DMS79 (cell line): ENCODE measurements at places on chromosomes 4 and X.

GRCh38 chr4:136768925-136769275, 763.4 kb downstream of the PCDH18 start:
- no peak for DNase-seq

GRCh38 chrX:86154553-86154952, 6.3 kb downstream of the DACH2 start:
- DNase-seq = no peak

- no peak for DNase-seq
Observed at GRCh38 chr4:184845367-184846021, 19.7 kb upstream of the ACSL1 start.

DNA sequence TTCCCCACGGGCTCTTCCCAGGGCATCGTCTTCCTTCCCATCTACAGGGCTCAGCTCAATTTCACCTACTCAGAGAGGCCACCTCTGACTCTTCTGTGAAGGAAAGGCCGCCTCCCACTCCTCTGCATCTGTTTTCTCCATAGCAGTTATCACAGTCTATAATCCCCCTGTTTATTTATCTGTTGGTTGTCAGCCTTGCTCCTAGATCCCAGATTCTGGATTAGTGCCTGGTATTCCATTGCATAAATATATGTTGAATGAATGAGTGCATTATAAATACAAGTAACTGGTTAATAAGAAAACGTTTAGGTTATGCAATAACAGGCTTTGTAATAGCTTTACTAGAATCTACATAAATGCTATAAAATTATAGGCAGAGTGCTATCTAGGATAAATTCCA, 52.9 kb downstream of the NSG1 start:
- no peak for DNase-seq

GRCh38 chr4:69750346-69750745, 10.1 kb downstream of the SULT1B1 start:
- no peak for DNase-seq

DNA sequence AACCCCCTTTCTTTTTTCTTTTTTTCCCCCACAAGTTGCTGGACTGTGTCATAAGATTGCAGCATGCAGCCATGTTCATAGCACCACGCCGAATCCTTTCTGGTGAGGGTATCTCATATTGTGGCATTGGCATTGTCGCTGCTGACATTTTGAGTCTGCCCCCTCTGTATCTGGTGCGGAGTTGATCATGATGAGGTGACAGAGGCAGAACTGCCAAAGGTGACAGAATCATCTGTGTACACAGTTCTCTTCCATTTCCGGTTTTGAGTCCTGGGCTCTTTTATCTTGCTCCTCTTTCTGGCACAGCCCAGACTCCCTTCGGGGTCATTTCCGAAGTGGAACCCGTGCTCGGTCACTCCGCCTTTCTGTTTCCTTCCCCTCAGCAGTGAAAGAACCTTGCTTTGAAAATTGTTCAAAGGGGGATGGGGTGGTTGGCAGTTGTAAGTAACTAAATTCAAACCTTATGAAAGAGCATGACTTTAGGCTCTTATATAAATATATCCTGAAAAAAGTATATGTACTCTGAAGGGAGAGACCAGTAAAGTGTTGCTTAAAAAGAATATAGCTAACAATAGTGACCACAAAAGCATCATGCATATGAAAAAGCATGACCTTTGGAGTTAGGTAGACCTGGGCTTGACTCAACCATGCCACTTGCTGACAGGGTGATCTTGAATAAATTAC, 55.0 kb upstream of the BMP2K start:
- DNase-seq = no peak

DNA sequence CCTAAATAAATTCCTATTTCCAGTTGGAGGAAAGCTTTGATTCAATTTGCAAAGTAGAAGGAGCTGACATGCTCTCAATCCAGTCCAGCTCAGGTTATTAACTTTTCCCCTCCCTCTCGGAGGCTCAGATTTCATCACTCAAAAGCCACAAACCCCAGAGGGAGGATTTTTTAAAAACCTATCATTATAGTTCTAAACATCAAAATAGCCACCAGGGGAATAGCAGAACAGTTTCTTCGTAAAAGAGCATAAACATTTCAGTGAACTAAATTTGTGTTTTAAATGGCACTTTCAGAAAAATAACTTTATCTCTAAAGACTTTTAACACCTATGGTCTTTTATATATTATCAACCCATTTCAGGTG, 8.8 kb downstream of the GPRIN3 start:
- no peak for DNase-seq

DNA sequence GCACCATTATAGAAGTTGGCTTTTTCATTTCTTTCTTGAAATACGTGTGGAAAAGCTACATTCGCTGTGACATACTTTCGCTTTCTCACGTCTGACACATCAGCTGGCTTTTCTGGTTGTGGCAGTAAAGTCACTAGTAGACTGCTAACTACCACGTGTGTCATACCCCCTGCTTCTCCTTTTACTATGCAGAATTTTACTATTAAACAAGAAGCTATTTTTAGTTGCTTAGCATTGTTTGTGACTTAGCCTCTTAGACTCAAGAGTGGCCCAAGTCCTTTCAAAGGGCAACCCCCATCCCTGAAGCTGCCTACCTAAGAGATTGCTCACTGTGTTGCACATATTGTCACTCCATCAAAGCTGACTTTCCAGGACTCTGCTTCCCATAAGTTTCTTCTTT, 2.1 kb upstream of the IL2 start:
- DNase-seq = no peak

GRCh38 chr4:37803348-37803973, 23.0 kb upstream of the PGM2 start:
- no peak for DNase-seq

DNA sequence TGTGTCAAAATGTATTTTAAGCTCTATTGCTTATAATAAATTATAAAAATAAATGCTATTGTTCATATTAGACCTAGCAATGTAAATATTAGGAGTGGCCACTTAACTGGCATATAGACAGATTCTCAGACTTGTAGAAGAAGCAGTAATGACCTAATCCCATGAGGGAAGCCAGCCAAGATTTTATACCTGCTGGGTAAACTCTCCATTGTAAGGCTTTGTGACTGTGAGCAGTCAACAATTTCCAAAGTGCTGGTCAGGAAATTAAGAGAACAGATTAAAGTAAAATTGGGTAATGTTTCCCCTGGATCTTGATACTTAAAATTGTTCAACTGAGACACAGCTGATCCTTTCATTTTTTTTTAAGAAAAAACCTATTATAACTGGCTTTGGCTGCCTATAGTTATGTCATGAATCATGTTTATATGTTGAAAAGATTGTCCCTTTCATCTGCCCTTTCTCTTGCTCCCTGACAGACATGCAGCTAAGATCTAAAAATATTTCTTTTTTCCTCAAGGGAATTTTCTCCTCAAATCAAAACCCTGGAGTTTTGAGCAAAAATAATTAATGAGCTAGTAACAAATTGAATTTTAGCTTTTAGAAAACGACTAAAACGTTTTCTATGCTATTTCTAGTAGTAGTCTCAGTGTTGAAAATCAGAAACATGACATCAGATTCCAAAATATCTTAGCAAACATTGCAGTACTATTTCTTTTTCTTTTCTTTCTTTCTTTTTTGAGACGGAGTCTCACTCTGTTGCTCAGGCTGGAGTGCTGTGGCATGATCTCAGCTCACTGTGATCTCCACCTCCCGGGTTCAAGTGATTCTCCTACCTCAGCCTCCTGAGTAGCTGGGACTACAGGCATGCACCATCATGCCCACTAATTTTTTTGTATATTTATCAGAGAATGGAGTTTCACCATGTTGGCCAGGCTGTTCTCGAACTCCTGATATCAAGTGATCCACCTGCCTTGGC, 77.9 kb downstream of the ADGRL3 start:
- no peak for DNase-seq

DNA sequence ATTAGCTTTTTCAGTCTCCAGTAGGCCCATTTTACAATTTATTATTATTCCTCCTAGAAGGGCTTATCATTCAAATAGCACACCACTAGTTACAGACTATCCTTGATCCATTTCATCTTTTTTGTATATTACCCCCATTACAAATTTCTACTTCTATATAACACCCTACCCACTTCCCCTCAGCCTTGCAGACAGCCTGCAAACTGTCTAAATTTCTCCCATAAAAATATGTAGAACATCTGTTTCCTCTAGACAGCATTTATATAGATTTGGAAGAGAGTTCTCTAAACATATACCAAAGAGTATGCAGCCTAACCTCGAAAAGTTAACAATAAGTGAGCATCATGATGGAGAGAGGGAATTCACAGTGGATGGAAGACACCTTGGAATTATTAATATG, 30.8 kb downstream of the COMMD8 start:
- no peak for DNase-seq

GRCh38 chr4:114400531-114400930, 198.1 kb upstream of the UGT8 start:
- DNase-seq = no peak

GRCh38 chr4:16779028-16779675, 119.3 kb downstream of the LDB2 start:
- no peak for DNase-seq

DNA sequence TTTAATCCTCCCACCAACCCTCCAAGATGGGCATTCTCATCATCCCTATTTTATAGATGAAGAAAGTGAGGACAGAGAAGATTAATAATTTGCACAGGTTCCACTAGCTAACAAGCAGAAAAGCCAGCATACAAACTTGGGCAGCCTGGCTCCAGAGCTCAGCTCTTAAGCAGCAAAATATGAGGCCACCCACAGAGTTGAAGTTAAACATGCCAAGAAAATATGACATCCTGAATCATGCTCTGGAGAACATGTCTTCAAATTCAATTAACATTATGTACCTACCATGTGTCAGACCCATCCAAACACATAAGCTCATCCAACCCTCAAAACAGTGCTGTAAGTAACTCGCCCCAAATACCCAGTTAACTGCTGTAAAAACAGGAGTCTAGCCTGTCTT, 33.9 kb downstream of the USP46 start:
- no peak for DNase-seq

GRCh38 chr4:37244583-37245390, at the start of gene NWD2:
NWD2 (plus strand) TSS chr4:37244743; CDS start chr4:37245068, 325 bp downstream.
- no peak for DNase-seq

- no peak for DNase-seq
Observed at GRCh38 chrX:15948318-15948660, 93.7 kb upstream of the AP1S2 start.

- DNase-seq = no peak
Observed at GRCh38 chr4:108068442-108068841, 78.8 kb downstream of the HADH start.

GRCh38 chr4:74659576-74660411, 134.5 kb downstream of the BTC start:
- no peak for DNase-seq

- no peak for DNase-seq
Observed at GRCh38 chrX:17860179-17860780, 818 bp downstream of the RAI2 start.

DNA sequence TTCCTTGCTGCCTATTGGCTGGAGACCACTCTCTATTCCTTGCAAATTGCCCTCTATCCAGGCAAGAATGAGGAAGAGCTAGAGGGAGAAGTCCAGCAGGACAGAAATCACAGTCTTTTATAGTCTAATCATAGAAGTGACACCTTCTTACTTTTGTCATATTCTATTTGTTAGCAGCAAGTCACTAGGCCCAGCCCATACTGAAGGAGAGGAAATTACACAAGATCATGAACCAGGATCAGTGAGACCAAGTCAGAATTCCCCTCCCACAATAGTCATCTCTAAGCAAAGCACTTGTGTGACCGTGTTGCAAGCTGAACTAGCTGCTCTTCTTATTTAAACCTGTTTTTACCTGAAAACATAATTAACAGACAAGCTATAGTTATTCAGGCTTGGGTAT, 317.7 kb downstream of the INPP4B start:
- DNase-seq = no peak

DNA sequence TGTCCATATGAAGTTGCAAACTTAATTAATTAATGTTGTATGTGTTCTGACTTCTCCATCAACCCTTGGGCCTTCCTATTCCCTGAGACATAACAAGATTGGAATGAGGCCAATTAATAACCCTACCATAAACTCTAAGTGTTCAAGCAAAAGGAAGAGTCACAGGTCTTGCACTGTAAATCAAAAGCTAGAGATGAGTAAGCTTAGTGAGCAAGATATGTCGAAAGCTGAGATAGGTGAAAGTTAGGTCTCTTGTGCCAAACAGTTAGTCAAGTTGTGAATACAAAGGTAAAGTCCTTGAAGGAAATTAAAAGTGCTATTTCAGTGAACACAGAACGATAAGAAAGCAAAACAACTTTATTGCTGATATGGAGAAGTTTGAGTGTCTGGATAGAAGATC, 58.2 kb upstream of the GPRIN3 start:
- DNase-seq = no peak

DNA sequence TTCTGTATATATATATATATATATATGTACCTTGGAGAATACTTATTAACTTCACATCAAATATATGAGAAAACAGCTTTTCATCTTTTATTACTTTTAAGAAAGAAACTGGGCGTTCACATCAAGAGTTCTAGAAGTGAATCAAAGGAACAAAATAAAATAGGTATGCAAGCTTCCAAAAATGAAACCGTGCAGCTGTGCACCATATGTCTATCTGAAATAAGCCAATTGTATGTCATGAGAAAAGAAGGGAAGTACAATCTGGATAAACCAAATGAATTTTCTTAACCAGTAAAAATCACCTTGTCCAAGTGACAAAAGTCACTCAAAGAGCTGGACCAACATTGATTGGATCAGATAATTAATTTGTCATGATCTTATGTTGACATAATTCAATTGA, 405.4 kb upstream of the TECRL start:
- DNase-seq = no peak

GRCh38 chr4:93772858-93773257, 55.7 kb upstream of the ATOH1 start:
- no peak for DNase-seq

GRCh38 chrX:21735038-21735767, 22.7 kb downstream of the SMPX start:
- no peak for DNase-seq

GRCh38 chr4:147160908-147161513, 215.3 kb upstream of the TTC29 start:
- DNase-seq = no peak

DNA sequence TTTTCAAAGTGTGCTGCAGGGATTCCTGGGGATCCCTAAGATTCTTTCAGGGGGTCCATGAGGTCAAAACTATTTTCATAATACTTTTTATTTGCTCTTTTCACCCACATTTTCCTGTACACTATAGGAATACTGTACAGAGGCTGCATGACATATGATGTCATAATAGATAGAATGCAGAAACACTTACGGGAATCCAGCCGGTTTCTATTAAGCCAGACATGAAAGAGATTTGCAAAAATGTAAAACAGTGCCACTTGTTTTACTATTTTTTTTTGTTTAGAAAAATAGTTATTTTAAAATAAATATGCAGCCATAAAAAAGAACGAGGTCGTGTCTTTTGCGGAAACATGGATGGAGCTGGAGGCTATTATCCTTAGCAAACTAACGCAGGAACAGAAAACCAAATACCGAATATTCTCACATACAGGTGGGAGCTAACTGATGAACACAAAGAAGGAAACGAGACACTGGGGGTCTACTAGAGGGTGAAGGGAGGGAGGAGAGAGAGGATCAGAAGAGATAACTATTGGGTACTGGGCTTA, 5.0 kb downstream of the ZFX start:
- DNase-seq = no peak
